Activated naive CD4-positive, alpha-beta T cell (primary cell): ENCODE measurements at places on chromosomes 2 and 18.

DNA sequence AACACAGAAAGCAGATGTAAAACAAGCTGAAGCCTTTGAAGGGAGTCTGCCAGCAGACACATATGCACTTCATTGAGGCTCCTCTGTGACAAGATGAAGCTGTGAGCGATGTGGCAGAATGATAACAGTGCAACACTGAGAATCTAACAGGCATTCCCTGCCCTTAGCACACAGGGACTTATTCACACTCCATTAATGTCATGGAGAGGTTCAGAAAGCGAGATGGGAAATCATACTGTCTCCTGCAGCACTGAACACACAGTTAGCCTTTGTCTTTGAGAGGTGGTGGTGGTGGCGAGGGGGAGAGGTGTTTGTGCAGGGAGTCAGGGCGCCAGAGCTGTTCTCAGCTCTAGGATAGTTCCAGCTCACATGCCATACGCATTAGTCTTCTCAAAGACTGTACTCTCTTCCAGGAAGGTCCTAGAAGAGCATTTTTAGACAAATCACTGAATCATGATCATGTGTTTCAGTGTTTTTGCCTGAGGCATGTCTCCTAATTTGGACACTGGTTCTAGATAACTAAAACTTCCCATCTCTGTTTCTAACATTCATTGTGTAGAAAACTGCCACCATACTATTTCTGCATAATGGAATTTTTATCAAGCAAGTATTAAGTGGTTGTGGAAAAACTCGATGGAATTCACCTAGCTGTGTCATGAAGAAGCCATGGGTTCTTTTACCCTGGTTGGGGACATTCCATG, 93.5 kb upstream of the ITGB6 start:
- no peak for DNase-seq

DNA sequence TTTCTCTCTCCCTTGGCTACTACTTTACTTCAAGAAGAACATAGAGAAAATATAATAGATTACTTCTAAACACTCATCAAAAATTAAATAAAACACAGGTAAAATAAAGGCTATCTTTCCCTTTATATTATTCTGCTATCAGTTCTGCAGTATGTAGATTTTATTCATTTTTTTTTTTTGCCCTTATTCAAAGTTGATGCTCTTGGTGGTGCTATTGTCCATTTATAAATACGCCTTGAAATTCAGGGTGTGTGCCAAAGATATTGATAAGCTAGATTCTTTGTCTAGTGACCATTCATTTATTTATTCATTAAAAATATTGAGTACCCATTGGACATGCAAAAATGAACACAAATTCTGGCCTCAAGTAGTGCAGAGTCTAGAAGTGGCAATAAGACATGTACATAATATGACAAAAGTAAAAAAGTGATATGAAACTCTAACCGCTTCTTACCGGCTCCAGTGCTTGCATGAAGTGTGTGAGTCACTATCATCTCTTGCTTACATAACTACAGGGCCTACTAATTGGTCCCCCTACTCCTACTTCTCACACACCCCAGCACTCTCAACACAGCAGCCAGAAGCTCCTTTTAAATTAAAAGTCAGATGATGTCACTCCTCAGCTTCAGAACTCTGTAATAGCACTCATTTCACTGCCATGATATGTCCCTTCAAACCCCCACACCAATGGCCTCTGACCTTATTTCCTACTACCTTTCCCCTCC, 208.3 kb upstream of the FANCL start:
- DNase-seq = no peak

DNA sequence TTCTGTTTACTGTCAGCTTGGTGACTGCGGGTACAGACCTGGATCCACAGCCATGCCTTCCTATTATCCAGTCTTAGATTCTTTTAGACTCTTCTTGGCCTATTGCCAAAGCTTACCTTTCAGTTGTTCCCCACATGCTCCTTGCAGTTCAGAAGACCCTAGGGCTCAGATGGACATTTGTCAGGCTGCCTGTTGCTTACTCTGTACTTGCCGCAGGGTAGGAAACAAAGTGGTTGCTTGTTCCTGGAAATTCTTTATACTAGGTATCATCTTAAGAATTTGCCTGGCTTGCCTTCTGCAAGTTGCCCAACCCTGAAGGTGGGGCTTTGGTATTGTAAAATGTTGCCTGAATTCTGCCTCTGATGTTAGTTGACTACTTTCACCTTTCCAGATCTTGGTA, 24.4 kb downstream of the CD28 start:
- no peak for DNase-seq

- DNase-seq = no peak
Observed at GRCh38 chr2:232587512-232587911, 37.0 kb downstream of the EIF4E2 start.

DNA sequence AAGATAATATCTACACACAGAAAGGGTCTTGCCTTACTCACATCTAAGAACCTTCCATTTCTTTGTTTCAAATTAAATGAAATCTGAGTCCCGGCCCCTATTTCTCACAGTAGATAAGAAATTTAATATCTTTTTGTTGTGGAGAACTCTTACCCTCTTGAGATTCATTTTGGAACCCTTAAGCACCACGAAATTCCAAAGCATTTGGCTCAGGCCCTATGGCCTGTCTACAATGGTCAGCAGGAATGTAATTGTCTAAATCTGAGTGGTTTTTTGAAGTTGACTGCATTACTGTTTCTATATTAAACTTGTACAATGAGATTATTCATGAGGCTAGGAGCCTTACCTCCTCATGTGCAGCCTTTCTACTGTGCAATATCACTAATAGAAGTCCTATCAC, 723.3 kb downstream of the TSN start:
- no peak for DNase-seq

GRCh38 chr2:189152483-189152882, 27.1 kb downstream of the COL5A2 start:
- no peak for DNase-seq

DNA sequence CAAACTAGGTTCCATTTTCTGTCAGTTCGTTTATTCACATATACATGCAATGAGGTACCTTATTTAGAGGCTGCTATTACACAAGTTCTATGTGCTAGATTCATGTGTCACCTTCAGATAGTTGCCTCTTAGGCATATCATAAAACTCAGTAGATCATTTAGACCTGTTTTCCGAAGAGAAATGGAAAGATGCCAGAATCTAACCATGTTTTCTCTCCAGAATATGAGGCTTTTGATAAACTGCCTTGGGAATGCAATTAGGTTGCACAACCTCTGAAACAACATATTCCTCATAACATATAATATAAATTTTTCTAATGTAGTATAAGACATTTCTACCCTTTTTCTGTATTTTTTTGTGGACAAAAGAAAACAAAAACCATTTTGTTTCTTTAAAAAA, 108.1 kb downstream of the PRPF40A start:
- no peak for DNase-seq

DNA sequence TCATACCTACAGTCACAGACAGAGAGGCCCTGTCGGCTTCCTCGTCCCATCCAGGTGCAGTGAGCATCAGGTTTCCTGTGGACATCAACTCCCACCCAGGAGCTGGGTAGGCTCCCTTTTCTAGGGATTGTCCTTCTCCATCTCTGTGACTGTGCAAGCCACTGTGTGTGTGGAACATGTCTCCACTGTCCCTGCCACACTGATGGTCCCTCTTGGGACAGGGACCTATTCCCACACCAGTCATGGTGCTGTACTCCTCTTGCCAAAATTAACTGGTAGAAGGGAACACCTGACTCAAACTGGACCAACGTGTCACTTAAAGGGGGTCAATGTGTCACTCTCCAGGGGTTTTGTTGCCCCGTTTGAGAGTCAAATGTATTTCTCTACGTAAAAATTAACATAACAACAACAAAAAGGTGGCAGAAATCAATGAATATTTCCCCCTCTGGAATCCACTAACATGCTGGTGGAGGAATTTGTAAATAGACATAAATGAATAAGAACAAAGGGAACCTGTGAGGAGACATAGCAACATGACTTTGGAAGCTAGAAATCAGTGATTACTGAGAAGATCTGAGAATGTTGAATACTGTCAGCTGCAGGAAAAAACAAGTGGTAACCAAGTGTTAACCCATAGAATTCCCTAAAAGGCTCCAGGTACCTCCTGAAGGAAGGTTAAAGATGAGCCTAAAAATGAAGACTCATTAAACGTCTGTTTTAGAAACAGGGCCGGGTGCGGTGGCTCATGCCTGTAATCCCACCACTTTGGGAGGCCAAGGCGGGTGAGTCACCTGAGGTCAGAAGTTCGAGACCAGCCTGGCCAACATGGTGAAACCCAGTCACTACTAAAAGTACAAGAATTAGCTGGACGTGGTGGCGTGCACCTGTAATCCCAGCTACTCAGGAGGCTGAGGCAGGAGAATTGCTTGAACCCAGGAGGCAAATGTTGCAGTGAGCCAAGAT, 40.4 kb downstream of the SH2D6 start:
- DNase-seq = no peak

DNA sequence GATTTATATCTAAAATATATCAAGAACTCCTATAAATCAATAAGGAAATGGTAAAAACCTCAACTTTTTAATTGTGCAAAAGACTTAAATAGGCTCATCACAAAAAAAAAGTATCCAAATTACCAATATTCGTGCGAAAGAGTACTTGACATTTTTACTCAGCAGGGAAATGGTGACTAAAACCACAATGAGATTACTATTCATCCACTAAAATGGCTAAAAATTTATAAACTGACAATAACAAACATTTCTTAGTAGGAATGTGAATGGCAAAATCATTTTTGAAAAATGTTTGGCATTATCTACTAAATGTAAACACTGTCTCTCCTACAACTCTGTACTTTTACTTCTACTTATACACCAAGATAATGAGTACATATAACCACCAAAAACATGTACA, 184.8 kb upstream of the RND3 start:
- no peak for DNase-seq

DNA sequence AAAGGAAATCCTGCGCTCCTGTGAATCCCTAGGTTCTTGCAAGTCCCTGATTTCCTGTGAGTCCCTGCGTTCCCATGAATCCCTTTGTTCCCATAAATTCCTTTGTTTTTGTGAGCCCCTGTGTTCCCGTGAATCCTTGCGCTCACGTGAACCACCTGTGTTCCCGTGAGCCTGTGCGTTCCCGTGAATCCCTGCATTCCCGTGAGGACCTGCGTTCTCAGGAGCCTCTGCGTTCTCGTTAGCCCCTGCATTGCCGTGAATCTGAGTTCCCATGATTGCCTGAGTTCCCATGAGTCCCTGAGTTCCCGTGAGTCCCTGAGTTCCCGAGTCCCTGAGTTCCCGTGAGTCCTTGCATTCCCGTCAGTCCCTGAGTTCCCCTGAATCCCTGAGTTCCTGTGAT, 71.5 kb downstream of the SNTG2 start:
- DNase-seq = no peak

- no peak for DNase-seq
Observed at GRCh38 chr18:12825230-12825629, 58.8 kb downstream of the PTPN2 start.

DNA sequence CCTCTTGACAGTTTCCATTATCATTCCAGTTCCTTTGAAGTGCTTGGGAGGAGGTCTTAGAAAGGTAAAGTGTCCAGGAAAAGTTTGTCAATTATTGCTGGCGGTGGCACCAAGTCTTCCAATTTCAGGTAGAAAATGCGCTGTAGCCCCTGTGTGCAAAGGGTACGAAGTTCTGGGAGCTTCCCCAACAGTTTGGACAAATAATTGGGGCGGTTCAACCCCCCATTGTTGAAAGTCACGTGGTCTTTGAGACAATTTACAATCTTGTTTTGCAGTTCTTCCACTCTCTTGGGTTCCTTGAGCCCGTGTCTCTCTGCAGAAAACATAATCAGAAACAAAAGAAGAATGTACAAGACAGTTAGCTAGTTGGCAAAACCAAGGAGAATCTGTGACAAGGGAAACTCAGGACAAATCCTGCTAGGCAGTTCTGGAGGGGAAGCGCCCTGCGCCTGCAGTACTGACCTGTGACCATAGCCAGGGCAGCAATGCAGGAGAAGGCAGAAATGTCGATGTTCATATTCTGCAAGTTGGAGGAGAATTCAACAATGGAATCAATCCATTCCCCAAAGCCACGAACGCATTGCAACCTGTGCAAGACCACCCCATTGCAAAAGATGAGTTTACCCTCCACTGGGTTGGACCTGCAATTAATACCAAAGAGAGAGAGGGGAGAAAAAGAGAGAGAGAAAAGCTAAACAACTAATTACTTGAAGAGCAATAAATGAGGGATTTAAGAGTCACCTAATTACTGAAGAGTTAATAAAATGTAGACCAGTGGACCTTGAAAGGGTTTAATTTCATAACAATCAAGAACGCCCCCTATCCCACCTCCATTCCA, 6.6 kb downstream of the NR4A2 start:
- no peak for DNase-seq

GRCh38 chr2:70928366-70928765, 7.3 kb upstream of the ATP6V1B1 start:
- DNase-seq = no peak
